Activated CD8-positive, alpha-beta memory T cell treated with anti-CD3 and anti-CD28 coated beads, Interleukin-2, amount 10 ng/mL, durations not matched to agents 7 days and 5 days (primary cell): ENCODE measurements at places on chromosomes 4 and X.
A peak's percentile ranks its signal among the peaks of the same experiment; 100 is the strongest.

DNA sequence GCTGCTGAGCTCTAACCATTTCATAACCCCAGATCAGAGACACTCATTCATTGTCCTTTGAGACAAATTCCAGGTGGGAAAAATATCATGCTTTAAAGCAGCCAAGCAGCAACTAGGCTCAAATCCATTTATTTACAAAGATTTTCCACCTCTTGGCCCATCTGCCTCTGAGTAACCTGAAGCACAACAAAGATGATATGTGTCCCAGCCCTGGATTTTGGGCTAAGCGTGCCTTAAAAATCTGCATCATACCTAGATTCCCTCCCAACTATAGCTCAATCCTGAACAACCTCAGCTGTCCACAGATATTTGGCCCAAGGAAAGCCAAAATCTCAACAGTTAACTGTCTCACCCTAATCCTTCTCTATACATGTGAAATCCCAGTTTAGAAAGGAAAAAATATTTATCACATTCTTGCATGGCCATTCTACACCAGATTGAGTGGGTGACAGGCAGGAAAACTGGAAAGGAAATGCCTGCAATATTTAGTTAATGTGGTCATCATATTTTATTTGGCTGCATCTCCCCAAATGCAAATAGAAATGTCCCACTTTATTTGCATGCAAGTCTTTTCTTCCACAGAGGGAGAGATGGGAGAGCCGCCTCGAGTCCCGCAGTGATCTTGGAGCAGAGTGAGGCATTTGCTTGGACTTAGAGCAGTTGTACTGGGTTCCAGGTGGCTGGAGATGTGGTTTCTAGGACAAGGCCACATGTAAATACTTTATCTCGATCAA, 146.4 kb upstream of the EOLA2 start:
- DNase-seq = no peak

DNA sequence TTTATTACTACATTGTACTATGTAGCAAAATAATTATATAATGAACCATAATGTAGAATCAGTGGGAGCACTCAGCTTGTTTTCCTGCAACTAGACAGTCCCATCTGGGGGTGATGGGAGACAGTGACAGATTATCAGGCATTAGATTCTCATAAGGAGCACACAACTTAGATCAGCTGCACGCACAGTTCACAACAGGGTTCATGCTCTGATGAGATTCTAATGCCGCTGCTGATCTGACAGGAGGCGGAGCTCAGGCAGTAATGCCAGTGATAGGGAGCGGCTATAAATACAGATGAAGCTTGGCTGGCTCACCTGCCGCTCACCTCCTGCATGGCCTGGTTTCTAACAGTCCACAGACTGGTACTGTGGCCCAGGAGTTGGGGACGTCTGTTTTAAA, 199.2 kb downstream of the MAB21L2 start:
- DNase-seq = no peak

DNA sequence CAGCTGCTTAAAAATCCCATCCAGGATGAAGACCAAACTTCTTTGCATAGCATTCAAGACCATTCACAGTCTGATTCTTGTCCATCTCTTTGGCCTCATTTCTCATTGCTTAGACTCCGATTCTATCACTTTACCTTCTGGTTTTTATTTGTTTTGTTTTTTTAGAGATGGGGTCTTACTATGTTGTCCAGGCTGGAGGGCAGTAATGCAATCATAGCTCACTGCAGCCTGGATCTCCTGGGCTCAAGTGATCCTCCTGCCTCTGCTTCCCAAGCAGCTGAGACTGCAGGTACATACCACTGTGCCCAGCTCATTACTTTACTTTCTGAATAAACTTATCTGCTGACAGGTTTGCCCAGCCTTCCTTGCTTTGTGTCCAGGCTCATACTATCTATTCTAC, 152.8 kb downstream of the TMEM164 start:
- DNase-seq = no peak

DNA sequence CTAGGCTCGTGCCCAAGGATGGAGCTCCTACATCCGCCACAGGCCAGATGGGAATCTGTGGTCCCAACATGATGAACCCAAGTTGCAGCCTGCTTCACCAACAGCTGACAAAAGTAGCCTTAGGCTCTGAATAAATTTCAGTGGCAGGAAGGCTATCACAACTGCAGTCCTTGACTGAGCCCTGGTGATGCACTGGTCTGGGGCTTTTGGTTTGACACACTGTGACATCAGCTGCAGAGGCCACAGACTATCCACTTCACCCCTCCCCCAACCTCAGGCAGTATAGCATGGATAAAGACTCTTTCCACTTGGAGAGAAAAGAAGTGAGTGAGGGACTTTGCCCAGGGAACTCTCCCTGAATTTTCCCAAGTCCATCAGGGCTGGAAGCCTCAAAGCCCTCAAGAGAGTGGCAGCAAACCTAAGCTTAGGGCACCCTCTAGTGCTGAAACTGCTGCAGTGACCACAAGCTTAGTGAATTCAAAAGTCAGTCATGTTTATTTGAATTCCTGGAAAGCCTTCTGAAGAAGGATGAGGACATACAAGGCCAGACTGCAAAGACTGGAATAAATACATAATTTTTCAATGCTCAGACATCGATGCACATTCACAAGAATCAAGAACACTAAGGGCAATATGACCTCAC, 135.0 kb upstream of the TENT5D start:
- DNase-seq = no peak

DNA sequence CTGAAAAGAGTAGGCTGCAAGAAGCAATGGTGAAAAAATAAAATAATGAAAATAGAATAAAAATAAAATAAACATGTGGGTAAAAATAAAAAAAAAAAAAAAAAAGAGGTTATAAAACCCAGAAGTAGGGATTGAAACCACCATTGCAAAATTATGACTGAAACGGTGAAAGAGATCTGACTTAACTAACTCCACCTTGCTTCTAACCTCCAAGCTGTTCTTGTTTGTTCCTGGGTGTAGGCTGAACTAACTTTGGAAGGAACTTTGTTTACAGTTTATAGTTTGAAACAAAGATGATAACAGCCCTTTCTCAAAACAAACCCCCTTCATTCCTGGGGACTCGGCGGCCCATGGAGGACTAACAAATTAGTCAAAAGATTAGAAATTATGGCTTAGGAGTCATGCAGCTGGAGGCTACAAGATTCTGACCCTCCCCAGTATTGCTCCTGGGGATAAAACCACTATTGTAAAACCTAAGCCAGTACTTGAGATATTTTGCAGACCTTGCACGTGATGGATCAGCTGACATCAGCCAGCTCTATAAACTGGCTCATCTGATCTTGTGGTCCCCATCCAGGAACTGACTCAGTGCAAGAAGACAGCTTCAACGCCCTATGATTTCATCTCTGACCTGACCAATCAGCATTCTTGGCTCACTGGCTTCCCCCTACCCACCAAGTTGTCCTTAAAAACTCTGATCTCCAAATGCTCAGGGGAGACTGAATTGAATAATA, 30.4 kb downstream of the DDX60L start:
- peak; percentile 62 for DNase-seq

- DNase-seq = no peak
These were observed 30.0 kb upstream of the TADA2B start for GRCh38 chr4:7013175-7013574.

GRCh38 chr4:178696515-178696914, 1254.3 kb upstream of the AGA start:
- no peak for DNase-seq

GRCh38 chr4:152708796-152709195, 29.0 kb upstream of the TMEM154 start:
- DNase-seq = no peak

DNA sequence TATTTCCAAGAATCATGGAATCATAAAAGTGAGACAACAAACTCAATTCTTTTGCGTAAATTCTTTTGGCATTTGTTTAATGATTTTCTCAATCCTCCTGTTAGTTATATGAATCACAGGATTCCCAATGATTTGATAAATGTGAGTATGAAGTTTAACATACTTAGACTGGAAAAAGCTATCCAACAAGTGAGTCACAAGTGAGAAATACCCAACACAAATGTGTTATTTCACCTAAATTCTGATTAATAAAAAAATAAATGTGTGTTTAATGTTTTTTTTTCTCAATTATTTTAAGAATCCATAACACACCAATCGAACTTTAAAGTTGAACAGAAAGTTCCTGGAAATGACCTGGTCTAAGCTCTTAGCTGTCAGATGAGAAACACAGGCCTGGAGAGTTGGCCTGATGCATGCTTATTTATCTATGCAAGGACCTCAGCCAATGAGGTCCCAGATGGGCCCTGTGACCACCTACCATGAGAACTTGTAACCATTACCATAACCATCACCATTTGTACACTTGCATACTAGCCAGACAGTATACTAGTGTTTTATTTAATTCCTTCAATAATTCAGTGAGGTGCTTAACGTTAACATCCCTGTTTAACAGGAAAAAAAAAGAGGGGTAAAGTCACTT, 386.7 kb downstream of the SPRY1 start:
- DNase-seq = no peak

GRCh38 chrX:45760187-45760742, 559.6 kb upstream of the DIPK2B start:
- no peak for DNase-seq

DNA sequence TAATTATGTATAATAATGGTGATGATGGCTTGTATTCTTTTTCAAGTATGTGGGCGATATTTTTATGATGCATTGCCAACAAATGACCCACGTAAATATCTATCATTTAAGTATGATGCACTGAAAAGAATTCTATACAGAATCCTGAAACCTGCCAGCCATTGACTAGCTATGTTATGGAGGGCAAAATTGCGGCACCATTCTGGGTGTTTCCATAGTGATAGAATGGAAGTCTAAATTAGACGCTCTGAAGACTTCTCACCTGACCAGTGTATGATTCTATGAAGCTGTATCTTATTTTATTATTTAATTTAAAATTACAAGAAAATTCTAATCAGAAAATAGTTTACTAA, 677 bp upstream of the CENPC start:
- no peak for DNase-seq

- DNase-seq = no peak
These were observed 119.9 kb downstream of the EGF start for GRCh38 chr4:110032603-110033002.

GRCh38 chr4:97498875-97499274, 644.4 kb downstream of the STPG2 start:
- no peak for DNase-seq

GRCh38 chrX:116239944-116240840, 69.6 kb downstream of the AGTR2 start:
- no peak for DNase-seq

DNA sequence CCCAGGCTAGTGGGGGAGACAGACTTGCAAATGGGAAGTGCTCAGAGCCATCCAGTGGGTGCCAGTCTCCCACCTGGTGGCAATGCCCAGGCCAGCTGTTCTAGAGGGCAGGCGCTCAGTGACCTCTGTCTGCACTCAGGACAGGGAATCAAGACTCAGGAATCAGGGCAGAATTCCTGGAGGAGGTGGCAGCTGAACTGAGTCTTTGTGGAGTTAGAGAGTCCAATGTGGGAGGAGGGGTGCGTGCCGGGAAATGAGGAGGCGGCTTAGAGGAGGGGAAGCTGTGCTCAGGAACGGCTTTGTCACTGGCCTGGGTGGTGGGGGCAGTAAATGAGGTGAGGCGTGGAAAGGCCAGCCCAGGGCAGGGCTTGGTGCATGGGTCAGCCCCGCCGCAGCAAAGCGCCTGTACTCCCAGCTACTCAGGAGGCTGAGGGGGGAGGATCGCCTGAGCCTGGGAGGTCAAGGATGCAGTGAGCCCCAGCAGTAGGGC, 31.3 kb upstream of the SORCS2 start:
- DNase-seq = no peak

GRCh38 chr4:159433337-159433736, 330.5 kb downstream of the RAPGEF2 start:
- DNase-seq = no peak

- no peak for DNase-seq
These were observed 14.2 kb upstream of the C4orf51 start for GRCh38 chr4:145665773-145666172.

DNA sequence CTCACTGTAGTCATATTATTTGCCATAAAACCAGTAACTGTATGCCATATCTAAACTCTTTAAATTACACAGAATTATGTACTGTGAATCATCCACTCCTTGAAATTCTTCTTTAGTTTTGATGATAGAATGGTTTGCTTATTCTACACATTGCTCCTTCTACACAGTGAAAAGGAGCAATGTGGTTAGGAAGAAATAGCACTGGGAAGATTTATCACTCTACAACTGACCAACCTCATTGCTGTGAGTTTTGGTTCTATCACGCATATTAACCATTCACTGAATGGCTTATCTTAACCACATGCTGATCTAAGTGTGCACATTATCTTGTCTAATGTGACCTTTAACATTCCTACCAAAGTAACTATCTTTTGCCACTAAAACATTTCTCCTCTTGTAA, 415.7 kb upstream of the NDST4 start:
- no peak for DNase-seq

GRCh38 chrX:3678328-3678727, 35.1 kb downstream of the PRKX start:
- no peak for DNase-seq

GRCh38 chrX:154785716-154786115, 19.6 kb downstream of the MPP1 start:
- no peak for DNase-seq

DNA sequence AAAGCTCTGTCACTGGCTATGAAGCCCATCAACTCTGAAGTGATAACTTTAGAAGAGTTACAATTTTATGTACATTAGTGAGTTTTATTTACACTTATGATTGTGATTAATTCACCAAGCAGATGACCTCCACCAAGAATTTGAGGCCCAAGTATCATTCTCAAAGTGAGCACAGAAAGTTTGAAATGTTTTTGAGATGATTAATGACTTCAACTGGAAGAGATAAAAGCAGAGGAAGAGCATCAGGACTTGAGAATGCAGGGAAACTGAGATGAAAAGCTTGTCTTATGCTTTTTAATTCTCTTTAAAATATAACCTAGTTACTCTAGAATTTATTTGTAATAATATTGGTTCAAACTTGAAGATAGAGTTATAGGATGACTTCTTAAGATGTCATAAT, 112.8 kb upstream of the H2AZ1 start:
- DNase-seq = no peak

DNA sequence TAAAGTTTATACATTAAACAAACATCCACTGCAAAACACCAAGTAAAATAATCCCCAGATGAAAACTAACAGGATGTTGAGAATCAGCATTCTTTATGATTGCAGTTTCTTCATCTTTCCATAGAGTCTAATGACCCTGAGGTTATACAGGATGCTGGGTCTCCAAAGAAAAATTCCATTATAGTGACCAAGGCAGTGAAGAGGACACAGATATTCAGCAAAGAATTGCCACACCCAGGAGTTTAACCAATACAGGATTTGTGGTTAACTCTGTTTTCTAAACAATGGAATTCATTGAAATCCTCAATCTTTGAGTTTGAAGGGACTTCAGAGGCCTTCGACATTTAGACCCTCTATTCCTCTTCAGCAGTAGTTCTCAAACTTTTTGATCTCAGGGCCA, 76.2 kb upstream of the ESX1 start:
- DNase-seq = no peak

DNA sequence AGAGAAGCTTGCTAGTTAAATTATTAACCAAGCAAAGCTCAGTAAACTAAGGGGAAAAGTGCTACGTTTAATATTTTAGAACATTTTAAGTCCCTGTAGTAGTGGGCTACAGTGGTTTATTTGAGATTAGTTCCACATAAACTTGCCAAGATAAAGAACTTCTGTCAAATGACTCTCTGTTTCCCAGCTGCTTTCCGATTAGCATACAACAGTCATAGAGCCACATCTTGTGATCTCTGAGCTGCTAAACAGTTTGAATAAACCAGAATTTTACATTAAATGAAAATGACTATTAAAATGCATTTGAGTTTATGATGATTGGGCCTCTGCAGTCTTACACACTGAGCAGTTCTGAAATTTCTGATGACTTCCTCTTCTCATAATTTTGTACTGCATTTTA, 568.5 kb downstream of the IQCM start:
- DNase-seq = no peak
